ENCODE measurements at places on chromosomes 1 and 21.

DNA sequence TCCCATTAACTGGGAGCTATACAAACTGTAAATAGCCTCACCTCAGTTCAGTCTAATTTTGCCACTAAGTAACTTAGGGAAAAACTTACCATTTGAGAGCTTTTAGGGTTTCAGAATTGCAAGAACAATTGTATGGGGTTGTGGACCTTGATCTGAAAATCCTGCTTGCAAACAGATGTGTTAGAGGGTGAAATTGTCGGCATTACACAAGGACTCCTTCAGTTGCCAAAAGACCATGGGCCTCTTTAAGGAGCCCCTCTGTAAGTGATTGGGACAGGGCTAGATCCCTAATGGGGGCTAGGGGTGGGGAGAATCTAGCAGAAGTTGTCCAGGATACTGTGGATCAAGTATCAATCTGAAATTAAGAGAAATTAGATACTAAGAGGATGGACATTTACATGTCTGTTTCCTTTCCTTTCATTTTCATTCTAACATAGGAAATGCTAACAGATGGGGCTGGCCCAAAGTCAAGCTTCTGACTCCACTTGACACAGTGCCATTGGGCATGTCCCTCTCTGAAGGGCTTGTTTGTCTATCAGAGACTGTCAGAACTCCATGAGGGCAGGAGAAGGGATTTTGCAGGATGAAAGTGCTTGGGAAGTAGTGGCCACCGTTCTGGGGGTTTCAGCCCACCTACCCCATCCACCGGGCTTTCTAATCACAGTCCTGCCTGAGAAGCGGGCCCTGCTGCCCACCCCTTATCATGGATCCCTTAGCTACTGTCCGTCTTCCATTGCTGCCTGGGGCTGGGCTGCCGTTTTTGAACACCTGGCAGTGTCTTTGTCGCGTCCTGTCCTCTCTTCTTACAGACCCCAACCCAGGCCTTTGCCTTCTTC lies 54.7 kb downstream of the STUM start:
- peak; percentile 78 for DNase-seq

DNA sequence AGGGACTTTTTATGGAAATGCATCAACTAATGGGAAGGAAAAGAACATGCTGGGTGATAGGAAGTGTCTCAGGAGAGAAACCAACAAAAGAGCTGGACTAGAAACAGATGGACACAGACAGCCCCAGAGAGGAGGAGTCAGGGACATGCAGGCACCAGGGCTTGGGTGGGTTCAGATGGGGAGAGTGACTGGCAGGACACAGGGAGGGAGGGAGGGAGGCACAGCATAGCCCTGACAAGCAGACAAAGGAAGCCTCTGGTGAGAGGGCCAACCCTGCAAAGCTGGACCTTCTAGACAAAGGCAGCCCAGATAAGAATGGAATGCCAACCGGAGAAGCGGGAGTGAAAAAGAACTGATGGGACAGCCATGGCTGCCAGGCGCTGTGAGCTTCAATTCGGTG lies 568.8 kb downstream of the AJAP1 start:
- no peak for DNase-seq

GRCh38 chr1:154206196-154206595 lies at the start of gene CFAP141:
CFAP141 (minus strand) TSS chr1:154206333; CDS start chr1:154206307, 26 bp downstream.
- peak; percentile 20 for DNase-seq

DNA sequence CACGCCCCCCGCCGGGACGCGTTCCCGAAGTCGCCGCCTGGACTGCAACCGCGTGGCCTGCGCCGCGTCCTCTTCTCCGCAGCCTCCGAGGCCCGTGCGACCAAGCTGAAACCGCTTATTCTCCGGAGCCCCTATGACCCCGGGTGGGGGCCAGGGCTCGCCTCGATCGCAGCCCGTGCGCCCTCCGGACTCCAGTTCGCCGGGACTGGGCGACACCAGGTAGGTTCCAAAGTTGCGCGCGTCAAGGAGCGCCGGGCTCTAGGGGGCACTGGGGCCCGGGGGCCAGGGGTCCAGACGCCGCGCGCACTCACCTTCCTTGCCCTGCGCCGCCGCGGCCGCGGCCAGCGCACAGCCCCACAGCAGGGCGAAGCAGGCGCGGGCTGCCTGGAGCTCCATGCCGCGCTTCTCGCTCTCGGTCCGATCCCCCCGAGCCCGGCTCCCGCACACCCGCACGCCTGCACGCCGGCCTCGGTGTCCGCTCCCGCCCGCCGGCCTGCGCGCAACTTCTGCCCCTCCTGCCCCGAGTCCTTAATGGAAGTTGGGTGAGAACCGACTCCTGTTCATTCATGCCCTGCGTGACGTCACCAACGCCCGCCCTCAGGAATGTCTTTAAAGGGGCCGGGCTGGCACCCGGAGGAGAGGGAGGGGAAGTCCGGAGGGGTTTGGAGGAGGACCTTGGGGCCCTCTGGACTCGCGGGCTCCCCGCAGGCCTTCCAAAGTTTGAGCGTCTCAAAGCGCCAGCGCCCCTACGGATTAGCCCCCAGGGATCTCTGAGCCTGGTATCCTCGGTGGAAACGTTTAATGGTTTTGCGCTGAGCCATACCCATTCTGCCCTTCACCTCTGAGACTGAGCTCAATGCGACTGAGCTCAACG lies at the start of gene EPHA2:
TSS of gene EPHA2 (minus strand) at position 533 of the 874 bp plus-strand sequence. CDS start at position 396, 137 bp downstream.
- peak; percentile 93 for DNase-seq

- no peak for DNase-seq
These were observed 382.6 kb upstream of the NR5A2 start for GRCh38 chr1:199644912-199645311.

- DNase-seq, result peak; percentile 51
These were observed 171.5 kb downstream of the AJAP1 start for GRCh38 chr1:4825800-4826450.

DNA sequence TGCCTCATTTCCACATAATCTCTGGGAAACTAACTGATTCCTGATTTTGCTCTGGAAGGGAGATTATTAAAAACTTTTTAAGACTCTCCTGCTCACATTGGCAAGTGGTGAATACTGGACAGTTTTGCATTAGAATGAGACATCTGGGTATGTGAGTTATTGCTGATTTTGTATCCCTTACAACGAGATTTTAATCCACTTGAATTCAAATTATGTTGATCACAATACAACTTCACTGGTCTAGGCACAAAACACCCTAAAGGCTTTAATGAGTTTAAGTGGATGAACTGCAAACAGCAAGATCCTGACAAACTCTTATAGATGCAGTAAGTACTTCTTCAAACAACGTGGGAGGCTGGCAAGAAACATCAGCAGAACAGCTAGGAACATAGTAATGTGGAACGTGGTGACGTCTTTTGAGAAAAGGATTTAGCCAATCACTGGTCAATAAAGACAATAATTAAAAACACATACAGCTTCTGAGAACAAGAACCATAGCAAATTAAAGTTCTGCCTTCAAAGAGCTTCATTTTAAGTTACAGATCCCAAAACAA lies 10.2 kb upstream of the LYPLAL1 start:
- no peak for DNase-seq

DNA sequence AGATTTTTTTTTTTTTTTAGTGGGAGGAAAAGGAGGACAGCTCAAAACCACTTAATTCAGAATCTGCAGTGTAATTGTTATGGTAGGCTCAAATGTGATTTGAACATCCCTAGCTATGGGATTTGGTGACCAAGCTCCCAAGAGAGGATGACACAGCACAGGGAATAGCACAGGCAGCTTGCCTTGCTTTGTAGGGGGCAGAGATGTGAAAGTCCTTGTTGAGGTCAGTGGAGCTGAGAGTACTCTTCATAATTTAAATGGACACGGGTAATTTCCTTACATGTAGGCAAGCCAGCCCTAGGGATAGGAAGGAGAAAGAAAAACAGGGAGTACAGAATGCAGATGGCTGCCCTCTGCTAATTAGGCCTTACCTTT lies 3.2 kb upstream of the UCK2 start:
- DNase-seq, result peak; percentile 28

- no peak for DNase-seq
These were observed 152.7 kb upstream of the NEGR1 start for GRCh38 chr1:72435025-72435424.

DNA sequence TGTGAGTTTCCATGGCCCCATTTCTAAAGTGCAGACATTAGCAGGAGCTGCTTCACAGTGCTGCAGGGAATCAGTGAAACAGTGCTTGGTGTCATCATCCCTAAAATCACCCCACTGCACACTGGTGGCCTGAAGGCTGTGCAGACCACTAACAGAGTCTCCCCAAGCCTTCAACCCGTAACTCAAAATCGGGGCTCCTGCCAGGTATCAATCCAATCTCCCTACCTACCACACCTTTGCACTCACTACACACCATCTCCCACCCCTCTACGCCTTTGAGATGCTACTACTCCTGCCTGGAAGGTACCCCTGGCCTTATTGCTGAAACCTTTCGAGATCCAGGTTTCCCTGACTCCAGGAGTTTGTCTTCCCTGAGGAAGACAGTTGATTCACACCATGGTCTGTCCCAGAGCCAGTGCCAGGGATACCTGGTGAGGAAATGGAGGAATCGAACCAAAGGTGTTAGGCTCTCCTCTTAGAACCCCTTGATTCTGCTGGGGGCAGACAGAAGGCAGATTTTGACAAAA lies 25.5 kb downstream of the SLC2A1 start:
- no peak for DNase-seq

- DNase-seq, result no peak
These were observed 39.7 kb downstream of the EIF2B3 start for GRCh38 chr1:44946725-44947062.

GRCh38 chr1:9198538-9199361 lies 35.8 kb upstream of the H6PD start:
- peak; percentile 75 for DNase-seq

DNA sequence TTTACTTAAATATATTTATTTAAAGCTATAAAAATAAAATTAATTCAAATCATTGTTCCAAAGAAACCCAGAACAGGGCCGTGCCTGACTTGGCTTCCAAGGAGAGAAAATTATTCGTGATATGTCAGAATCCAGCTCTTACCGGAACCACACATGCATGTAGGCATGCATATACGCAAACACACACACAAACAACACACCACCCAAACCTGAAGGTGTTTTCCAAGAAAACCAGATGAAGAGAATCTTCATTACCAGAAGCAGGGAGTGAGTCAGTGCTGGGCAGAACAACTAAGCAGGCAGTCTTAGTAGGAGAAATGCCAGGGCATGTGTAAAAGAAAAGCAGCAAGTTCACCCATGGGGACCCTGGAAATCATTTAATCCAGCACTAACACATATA lies 432.0 kb upstream of the BEND5 start:
- no peak for DNase-seq

- DNase-seq, result peak; percentile 15
These were observed at the start of gene LDLRAD2 for GRCh38 chr1:21811875-21812305. LDLRAD2 (plus strand) TSS chr1:21812265; CDS start chr1:21812452, 187 bp downstream.

GRCh38 chr1:204782118-204782700 lies 88.5 kb upstream of the NFASC start:
- DNase-seq, result no peak

- DNase-seq, result no peak
These were observed 31.5 kb downstream of the BRDT start for GRCh38 chr1:91980663-91981062.

GRCh38 chr1:76754730-76755129 lies 112.5 kb upstream of the ST6GALNAC5 start:
- DNase-seq, result no peak

GRCh38 chr1:56329970-56330369 lies 249.4 kb downstream of the PLPP3 start:
- peak; percentile 22 for DNase-seq

- DNase-seq, result peak; percentile 87
These were observed 3.0 kb upstream of the RGS2 start for GRCh38 chr1:192805832-192806323.

DNA sequence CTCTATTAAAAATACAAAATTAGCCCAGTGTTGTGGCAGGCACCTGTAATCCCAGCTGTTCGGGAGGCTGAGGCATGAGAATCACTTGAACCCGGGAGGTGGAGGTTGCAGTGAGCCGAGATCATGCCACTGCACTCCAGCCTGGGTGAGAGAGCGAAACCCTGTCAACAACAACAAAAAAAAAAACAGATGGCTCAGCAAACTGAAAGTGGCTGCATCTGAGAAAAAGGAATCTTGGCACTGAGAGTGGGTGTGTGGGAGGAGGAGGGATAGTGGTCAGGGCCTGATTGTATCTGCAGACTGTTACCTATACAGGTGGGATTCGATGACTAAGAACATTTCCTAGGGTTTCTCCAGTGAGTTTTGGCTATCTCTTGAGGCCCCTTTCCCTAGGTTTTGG lies 122.2 kb upstream of the BARHL2 start:
- DNase-seq, result no peak

- DNase-seq, result no peak
These were observed 31.1 kb upstream of the DNASE2B start for GRCh38 chr1:84367219-84367618.

DNA sequence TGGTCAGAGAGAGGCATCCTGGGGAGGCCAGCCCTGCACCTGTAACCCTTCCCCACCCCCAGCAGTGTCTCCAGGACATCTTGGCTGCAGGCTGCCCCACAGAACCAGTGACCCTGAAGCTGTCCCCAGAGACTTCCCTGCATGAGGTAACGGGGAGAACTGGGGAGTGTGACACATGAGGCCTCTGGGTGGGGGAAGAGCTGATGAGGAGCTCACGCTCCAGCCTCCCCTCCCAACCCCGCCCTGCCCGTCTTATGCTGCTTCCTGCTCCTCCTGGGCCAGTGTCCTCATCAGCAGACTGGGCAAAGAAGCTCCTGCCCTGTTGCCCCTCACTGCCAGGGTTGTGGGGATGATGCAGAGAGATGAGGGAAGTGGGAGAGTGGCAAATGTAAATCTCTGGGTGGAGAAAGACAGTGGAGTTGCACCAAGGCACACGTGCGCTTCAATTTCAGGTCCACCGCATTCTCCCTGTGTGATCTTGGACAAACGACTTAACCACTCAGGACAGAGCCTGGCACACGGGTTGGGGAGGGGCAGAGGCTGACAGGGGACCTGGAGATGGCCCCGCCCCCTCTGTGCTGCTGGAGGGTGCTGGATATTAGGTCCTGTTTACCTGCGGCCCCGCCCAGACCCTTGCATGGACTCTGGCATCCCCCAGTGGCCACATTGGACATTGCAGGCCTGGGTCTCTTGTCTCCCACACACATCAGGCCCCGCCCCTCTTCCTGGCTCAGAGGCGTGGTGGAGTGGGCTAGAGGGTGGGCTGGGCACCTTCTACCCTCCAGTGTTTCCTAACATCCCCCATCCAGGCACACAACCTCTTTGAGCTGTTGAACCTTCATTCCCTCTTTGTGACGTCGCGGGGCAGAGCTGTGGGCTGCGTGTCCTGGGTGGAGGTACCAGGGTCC lies 12.3 kb downstream of the CLCNKB start:
- DNase-seq, result peak; percentile 62

DNA sequence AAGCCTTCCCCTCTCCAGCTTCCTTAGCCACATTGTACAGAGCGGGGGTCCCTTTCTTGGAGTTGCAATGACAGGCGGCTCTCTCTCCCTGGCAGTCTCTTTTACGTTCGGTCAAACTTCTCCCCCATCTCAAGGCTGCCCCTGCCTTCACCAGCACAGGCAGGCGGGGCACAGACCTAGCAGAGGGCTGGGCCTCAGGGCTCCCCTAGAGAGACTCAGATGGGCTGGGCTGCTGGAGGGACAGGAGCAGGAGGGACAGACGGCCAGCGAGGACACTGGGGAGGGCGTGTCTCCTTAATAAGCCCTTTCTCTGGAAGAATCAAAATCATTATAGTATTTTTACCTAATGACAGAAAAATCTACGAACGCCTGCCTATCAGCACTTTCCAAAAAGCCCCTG lies 79.6 kb downstream of the CASZ1 start:
- DNase-seq, result no peak

- no peak for DNase-seq
These were observed 177.5 kb downstream of the ROR1 start for GRCh38 chr1:63951059-63951946.
